Upper lobe of left lung (tissue), 6 donors: ENCODE measurements at places on chromosomes 12 and 14.

DNA sequence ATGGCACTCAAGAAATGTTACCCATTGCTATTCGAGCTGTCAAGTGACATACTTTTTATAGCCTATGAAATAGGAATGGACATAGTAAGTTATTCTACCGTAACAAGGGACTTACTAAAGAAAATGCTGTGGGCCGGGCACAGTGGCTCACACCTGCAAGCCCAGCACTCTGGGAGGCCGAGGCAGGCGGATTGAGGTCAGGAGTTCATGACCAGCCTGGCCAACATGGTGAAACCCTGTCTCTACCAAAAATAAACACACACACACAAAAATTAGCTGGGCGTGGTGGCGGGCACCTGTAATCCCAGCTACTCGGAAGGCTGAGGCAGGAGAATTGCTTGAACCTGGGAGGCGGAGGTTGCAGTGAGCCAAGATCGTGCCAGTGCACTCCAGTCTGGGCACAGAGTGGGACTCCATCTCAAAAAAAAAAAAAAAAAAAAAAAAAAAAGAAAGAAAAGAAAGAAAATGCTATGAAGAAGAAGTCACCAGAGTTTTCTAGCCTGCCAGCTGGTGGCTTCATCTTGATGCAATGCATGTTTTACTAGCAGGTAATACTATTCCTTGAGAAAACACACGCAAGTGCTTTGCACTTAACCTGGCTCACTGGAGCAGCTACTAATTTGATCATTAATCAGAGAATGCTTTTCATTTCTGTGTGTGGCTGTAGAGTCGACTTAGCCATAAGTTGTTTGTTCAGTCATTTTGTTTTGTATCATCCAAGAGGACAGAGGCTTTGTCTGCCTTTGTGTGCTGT is 166.7 kb upstream of the MYL2 start:
- no peak for DNase-seq

- no peak for DNase-seq
These were observed 19.2 kb downstream of the PPTC7 start for GRCh38 chr12:110563702-110564470.

GRCh38 chr12:92140896-92141536 is 4.6 kb downstream of the BTG1 start:
- no peak for DNase-seq

DNA sequence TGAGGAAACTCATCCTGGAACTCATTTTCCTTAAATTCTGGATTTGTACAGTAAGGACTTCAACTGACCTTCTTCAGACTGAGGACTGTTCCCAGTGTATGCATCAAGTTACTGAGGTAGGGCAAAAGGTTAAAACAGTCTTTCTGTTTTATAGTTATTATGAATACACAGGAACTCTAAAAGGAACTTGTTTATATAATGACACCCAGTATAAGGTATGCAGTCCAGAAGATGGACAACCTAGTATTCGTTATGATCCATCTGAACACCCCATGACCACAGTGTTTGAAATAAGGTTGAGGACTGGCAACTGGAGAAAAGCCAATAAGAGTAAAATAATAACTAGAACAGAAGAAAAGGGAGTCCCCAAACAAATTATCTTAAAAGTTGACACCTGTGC is 779.9 kb upstream of the TMEM132C start:
- DNase-seq = no peak

DNA sequence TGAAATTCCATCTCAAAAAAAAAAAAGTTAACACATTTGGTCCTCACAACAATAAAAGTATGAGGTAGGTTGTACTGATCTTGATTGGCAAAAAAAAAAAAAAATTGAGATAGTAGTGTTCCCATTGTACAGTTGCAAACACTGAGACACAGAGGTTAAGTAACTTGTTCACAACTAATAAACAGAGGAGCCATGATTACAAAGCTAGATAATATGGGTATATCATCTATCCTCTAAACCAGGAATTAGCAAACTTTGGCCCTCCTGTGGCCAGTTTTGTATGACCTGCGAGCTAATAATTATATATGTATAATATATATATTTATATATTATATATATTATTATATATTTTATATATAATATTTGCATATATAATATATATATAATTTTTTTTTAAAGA is 2.3 kb upstream of the PSME1 start:
- no peak for DNase-seq

DNA sequence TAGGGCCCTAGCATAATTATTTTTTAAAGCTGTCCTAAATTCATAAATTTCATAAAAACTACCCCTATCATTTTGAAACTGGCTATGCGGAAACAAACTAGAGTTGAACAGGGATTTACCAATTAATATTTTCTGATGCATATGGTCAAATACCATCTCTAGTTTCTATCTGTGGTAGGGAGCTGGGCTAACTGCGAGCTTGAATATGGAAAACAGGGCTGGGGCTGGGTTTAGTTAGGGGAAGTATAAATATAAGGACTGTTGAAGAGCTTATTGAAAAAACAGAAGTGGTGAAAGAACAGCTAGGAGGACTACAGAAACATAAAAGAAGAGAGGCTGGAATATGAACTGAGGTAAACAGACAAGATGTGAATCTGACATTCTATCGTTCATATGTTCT is 91.8 kb downstream of the SLC38A1 start:
- no peak for DNase-seq

GRCh38 chr12:90908465-90908864 is 46.5 kb downstream of the CCER1 start:
- DNase-seq = no peak

DNA sequence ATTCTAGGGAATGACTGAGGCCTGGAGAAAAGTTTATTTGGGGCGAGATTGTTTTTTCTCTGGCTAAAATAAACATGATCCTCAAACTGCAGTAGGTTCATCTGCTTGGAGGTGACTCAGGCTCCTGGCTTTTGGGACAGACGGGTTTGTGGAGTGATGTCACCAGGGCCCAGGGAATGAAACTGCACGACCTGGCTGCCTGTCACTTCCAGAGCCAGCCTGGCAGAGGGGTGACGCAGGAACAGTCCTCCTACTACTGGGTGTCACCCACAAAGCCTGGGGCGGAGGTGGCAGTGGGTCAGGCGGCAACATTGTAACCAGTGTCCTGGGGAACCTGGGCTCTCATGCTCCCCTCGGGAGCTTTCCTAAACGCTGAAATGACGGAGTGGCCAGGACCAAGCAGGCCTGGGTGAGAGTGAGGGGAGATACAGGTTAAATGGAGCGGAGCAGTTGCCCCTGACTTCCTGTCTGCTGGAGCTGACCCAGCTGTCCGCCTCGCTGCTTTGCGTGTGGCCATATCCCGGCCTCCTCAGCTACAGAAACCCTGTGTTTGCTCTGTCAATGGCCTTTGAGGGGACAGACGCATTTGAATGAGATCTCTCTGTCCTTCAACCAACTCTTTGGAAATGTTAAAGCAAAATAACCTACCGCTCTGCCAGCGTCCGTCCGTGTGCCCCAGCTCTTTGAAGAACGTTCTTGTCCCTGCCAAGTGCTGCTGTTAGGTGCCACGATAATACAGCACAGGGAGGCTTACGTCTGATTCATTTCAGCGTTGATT is 6.5 kb downstream of the HIP1R start:
- peak; percentile 73 for DNase-seq

DNA sequence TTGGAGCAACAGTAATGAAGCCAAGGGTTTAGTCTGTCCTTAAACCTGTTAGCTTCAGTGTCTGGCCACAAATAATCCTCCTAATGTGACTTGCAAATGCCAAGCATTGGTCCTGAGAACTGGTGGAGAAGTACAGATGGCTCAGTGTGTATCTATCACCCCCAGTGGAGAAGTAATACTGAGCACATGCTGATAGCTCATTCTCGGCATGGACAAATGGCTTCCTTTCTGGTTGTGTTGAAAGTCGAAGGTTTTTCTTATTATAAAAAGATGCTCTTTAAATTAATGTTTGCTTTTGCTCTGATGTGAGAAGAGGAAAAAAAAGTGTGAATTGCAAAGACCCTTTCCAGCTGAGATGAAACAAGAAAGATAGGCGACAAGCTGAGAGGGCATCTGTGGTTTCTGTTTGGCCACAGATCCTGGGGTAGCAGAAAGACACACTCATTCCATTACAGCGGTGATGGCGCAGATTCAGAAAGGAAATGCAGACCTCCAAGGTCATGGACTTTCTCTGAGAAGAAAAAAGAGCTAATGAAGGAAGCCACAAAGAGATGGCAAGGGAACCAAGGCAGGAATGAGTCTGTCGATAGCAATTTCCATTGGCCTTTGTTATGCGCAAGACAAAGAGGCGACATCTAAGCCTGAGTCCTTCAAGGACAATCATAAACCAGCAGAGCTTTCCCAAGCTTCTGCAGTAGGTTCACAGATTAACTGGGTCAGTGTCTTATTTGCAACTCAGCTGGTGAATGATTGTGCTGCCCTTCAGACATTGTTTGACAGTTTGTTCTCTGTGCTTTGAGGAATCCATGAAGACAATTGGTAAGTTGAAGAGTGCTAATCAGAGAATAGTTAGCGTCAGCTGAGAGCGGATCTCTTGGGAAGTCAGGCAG is 155.5 kb upstream of the RGS6 start:
- DNase-seq = no peak

GRCh38 chr14:54797986-54798385 is 104.6 kb downstream of the GCH1 start:
- DNase-seq = no peak
